ENCODE measurements at places on chromosomes 4 and X.

DNA sequence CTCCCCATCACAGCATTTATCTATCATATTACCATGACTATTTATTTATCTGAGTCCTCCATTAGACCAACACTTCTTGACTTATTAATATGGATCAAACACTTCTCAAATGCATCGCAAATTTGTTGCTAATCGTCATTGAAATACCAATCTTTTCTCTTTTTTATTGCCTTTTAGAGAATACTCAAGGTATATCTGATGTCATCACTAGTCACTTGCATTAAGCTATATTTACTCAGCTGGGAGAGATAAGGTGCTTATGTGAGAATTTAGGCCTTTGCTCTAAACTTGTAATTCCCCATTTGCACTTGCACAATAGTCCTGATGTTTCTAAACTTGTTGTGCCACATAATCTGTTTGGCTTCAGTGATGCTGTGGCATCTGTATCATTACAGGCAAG lies 95.0 kb downstream of the RASGEF1B start:
- no peak for DNase-seq

- peak; percentile 35 for DNase-seq
Measured at GRCh38 chrX:119488749-119489148, 20.5 kb downstream of the SLC25A5 start.

DNA sequence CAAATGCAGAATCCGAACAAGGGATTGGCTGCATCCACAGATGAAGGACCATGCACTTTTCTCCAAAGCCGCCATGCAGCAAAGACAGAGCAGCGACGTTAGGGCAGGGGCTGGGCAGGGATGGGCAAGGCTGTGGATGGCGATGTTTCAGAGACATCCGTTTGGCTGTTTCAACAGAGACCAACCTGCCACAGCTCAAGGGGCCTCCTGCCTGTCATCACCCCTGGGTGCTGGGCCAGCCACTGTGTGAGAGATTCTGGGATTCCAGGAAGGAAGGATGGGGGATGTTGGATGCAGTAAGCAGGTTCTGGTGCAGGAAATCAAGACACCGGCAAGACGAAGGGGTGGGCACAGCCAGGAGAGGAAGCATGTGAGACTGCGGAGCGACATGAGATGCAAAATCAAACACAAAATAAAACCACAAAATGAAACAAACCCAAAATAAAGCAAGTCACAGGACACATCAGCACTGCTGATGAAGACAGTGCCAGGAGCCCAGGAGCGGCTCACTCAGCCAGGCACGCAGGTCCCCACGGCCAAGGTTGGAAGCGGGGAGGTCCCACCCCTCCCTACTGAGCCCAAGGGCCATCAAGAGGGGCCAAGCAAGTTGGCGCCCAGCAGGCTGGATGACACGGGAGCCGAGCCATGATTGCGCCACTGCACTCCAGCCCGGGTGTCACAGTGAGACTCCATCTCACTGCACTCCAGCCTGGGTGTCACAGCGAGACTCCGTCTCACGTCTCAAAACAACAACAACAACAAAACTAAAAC lies 68.1 kb downstream of the FAM53A start:
- DNase-seq = no peak

DNA sequence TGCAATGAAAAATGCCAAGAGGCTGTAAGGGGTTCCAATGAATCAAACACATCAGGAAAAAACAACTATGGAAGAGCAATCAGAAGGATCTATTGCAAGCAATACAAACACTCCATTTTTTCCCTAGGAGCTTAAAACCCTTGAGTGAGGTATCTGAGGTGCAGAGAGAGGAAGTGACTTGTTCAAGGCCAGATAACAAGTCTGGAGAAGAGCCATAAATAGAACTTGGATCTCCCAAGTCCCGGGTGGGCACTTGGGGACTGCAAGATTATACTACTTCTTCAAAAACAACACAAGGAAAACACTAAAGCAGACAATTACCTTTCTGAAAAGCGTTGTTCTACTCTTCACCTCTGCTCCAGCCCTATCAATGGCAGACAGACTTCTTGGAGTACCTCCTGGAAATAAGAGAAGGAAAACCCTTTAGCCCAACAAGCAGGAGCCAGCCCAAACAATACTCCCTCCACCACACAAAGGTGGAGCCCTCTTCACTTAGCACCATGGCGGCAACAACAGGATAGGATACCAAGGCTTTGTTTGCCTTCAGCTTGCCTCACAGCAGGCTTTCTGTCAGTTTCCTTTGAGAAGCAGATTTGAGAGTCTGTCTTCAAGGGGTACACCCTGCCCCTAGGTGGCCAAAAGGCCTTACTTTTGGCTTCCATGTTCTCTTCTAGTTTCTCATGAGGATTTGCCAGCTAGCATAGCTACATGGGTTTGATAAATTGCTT lies 26.0 kb downstream of the AIFM1 start:
- DNase-seq = no peak

DNA sequence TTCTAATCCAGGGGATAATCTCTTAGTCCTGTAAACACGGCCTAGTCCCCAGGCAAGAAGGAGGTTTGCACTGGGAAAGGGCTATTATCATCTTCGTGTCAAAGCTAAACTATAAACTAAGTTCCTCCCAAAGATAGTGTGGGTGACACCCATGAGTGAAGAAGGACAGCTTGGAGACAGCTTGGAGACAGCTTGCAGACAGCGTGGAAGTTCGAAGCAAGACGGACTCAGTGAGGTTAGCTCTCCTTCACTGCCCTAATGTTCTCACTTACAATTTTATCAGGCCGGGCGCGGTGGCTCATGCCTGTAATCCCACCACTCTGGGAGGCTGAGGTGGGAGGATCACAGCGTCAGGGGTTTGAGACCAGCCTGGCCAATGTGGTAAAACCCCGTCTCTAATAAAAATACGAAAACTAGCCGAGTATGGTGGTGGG lies 19.2 kb upstream of the PLCXD1 start:
- DNase-seq = no peak

GRCh38 chr4:30956916-30957315 lies 236.7 kb downstream of the PCDH7 start:
- DNase-seq = no peak

DNA sequence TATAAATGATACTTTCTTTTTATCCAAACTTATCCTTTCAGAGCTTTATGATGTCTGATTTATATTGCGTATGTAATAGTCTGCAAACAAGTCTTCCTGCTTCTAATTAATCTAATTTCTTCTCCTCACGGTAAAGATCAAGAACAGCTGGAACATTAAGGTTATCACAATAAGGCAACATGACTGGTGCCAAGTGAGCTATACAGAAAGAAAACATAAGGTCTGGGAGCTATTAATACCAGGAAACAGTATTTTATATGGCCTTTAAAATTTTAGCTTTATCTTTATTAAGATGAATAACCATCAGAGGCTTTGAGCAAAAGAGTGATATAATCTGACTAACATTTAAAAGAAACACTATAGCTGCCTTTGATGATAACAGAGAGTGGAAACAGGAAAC lies 28.7 kb upstream of the CABS1 start:
- no peak for DNase-seq

DNA sequence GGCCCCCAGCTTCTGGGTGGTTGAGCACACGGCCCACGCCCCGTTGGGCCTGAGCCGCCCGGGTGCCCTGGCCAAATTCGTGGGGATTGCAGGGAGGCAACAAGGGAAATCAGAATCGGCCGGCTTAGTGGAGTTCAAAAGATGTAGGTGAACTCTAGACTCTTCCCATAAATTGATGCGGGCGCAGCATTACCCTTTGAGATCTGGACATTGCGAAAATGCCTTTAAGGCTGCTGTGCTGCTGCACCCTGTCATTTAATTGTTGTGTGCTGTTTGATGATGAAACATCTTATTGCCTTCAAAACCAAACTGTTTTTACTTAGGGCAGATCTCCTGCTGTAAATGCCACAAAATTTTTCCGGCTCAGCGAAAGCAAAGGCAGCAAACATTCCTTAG lies 409 bp upstream of the MPP1 start:
- no peak for DNase-seq

DNA sequence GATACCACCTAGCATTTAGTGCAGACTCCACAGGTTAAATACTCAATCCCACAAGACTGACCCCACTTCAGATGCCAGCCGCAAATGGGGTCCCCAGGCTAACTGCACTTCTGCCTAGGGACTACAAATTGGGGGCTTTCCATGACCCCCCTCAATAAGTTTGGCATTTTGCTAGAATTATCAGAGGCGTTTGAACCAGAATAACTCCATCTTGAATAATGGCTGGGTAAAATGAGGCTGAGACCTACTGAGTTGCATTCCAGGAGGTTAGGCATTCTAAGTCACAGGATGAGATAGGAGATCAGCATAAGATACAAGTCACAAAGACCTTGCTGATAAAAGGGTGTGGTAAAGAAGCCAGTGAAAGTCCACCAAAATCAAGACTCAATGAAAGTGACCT lies 15.1 kb downstream of the RELL1 start:
- DNase-seq = no peak

GRCh38 chr4:47933840-47934239 lies 19.5 kb upstream of the NFXL1 start:
- no peak for DNase-seq

DNA sequence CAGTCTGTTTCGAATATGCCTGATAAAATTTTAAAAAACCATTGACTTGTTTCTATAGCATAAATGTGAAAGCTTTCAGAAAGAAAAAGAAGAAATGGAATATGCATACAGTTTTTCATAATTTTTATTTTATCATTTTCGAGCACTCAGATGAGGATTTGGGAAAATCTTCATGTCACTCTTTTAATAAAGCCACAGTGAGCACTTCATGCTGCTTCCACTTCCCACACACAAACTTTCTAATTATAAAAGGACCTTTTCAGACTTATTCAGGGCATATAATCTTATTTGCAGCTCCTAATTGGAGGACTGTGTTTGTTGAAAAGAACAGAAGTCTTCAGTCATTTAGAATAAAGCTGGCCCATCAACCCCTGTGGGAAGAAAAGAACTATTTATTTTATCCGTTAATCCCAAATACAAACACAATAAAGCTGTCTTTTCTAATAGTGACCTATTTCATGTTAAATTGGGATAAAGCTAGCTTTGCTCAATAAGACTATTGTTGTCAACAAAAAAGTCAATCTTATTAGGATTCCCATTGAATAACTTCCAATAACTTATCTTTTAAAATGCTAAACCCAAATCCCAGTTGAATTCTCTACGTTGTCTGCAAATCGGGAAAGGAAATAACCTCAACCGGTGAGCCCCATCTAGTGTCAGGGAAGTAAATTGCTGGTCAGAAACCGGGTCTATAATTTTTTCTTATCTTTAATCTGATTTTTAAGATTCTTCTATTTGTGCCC lies 211.5 kb downstream of the PDGFRA start:
- peak; percentile 3 for DNase-seq

- DNase-seq = no peak
Measured at GRCh38 chr4:55887594-55887993, 34.1 kb downstream of the EXOC1 start.

DNA sequence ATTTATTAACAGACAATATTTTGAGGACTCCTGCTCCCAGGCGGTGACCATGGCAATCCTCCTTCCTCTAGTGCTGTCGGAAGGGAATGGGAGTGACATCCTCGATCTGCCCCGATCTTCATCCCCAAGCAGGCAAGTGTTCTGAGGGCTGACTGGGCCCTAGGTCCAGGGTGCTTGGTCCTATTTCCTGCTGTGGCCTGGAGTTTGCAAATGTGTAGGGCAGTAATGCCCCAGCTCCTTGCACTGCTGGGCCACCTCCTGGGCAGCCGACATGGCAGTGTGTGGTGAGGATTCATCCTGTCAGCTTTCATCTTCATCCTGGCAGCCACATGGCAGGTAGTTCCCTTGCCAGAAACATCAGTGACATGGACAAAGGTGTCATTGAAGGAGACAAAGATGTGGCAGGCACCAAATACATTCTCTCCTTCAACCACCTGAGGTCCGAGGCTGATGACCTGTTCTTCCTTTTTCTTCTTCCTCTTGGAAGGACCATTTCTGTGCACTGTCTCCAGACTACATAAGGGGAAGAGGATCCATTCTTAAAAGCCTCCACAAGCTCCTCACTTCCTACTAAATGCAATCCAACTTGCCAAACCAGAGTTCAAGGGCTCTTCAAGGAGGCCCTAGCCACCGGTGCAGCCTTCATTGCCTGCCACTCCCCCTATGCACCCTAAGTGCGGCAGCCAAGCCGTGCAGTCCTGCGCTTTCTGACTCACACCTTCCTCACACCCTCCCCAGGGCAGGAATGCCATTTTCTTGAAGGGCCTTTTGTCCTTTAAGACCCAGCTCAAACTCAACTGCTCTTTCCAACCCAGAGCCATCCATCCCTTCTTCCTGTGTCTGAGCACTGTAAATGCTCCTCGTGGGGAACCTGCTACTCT lies 65.7 kb downstream of the TMEM154 start:
- DNase-seq = no peak

DNA sequence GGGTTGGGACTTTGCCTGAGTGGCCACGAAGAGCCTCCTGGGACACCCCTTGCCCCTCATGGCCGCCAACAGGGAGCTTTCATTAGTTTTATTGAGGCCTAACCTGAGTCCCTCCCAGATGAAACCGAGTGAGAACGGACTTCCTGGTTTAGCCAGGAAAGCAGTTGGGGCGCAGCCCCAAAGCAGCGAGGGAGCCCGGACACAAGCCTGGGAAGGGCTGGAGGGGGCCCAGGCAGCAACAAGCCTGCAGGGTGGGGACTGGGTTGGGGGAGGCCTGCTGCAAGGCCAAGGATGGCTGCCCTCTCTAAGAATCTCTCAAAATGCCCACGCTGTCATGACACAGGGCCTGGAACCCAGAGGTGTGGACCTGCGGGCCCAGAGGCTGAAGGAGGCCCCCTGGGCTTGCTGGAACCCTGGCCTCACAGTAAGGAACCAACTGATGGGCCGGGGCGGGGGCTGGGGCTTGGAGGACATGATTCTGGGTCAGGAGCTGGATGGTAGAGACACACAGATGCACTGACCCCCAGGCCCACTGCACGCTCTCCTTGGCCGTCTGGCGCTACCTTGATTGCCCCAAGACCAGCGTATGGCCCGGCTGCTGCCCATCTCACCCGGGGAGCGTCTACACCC lies 5.8 kb downstream of the HMX1 start:
- DNase-seq = no peak

DNA sequence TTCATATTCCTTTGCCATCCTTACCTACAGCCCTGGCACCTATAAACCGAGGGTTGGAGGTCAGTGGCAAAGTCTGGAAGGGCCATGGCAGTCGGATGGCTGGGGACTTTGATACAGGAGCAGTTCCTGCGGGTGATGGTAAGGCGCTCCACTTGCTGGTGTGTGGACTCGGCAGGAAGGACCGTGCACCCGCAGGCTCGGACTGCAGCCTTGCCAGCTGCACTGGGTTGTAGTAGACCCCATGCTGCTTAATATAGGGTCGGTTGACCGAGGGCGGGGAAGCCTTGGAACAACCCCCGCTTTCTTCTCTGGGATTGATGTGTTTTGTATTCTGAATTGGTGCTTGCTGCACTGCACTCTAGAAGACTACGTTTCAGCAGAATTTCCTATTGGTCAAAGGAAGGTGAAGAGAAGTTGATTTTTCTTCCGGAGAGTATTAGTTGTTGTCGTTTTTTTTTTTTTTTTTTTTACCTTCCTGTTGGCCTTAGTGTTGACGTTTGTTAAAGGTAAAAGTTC lies 638 bp downstream of the BLTP1 start:
- DNase-seq = peak; percentile 30

DNA sequence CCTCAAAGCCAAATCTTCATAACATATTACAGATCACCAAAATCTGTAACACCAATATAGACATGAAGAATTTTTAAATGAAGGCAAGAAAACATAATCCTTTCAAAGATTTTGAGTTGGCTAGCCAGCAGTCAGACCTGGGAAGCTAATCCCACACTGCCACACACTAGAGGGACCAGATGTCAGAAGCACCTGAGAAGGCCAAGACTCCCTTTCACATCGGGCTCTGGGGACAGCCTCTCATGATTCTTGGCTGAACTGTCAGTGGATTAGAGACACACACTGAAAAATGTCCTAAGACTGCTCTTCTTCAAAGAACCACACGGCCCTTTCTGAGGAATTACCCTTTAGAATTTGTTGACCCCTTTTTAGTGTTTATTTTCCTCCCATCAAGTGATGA lies 28.2 kb upstream of the SPATA4 start:
- no peak for DNase-seq

All from activated CD4-positive, alpha-beta T cell treated with anti-CD3 and anti-CD28 coated beads for 48 hours (primary cell).